OCI-LY7 (cell line): ENCODE measurements at places on chromosomes 12 and 14. TPM values are rescaled to one million over a fixed set of nuclear protein-coding genes. Genes with fewer than 3 reads are reported as not detected.

TMEM119 gene
- total RNA-seq, result not detected in 2 replicates

SLC25A21 gene
- total RNA-seq, result not detected in 2 replicates

TPPP2 gene
- total RNA-seq, result not detected in 2 replicates

- DNase-seq, result no peak
These were observed 264.9 kb downstream of the CCER1 start for GRCh38 chr12:90690120-90690519.

GRCh38 chr12:114875313-114875712 lies 191.3 kb upstream of the TBX3 start:
- no peak for DNase-seq

DNA sequence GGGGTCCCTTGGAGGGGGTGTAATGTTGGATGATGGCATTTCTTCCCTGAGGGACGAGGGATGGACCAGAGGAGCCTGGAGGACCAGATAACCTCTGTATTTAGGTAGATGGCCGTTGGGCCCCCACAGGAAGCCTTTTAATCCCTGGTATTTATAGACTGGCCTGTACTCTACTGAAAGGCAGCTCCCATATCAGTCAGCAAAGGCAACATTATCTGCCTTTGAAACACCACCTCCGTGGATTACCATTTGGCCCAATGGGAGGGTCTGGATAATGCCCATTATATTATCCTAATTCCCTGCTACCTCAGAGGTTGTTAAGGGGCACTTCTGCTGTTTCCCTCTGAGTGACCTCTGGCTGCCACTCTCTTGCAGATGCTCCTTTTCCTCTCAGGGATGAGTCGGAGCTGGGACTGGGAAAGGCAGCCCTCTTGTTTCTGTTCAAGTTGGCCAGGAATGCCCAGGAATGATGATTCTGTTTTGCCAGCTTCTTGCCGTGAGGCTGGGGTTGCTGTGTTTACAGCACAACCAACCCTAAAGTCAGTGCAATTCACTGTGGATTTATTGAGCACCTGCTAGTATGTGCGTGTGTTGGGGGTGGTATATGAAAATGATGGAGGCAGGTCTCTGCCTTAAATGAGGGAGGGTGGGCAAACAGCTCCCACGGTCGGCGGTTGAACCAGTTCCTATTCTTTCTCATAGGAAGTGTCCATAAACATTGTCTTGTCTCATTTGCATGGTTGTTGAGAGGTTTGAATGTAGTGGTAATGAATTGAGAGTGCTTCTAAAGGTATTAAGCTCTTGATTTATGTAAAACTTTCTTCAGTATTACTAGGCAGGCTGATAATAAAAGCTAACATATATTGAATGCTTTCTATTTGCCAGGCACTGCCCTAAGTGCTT lies 18.1 kb downstream of the SUSD6 start:
- DNase-seq, result peak; percentile 65

DNA sequence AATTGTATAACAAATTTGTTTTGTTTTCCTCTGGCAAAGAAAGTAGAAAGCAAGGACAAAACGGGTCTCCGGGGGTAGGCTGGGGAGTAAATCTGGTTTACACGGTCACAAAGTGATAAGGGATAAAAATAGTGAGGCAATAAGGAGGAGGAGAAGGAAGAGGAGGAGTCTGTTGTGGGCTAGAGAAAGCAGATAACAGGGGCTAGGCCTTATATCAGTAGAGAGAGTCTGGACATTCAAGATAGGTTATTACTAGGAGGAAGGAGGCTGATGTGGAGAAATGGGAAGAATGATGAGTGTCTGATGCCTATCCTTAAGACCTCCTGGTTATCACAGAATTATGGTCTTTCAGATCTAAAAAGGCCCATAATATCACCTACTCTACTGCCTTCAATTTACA lies 83.2 kb upstream of the SSTR1 start:
- peak; percentile 32 for DNase-seq

DNA sequence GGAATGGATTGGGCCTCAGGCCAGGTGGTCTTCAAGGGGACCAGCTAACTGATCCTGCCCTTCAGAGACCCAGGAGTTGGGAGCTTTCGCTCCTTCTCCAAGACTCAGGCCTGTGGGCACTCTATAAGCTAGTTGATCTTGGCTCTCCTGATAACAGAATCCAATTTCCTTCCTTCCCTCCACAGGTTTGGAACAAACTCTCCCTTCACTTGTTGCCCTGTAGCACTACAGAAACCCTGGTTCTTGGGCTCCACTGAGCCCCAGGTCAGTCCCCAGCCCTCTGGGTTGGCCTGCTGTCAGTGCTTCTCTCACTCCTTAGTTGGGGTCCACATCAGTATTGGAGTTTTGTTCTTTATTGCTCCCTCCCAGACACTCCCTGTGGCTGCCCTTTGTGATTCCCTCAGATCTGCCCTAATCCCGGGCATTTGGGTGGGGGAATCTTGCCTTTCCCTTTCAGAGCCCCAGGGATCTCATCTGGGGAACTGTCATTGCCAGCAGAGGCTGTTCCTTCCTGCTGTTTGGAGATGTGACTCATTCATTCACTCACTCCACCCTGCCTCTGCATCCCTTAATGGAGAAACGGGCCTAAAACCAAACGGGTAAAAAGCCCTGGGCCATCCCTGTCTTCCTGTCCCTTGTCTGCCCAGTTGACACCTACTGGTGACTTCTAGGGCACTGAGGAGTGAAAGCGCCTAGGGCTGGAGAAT lies 4.4 kb upstream of the GPD1 start:
- no peak for DNase-seq

- DNase-seq, result no peak
These were observed 139.1 kb downstream of the MED13L start for GRCh38 chr12:116138364-116138763.

DNA sequence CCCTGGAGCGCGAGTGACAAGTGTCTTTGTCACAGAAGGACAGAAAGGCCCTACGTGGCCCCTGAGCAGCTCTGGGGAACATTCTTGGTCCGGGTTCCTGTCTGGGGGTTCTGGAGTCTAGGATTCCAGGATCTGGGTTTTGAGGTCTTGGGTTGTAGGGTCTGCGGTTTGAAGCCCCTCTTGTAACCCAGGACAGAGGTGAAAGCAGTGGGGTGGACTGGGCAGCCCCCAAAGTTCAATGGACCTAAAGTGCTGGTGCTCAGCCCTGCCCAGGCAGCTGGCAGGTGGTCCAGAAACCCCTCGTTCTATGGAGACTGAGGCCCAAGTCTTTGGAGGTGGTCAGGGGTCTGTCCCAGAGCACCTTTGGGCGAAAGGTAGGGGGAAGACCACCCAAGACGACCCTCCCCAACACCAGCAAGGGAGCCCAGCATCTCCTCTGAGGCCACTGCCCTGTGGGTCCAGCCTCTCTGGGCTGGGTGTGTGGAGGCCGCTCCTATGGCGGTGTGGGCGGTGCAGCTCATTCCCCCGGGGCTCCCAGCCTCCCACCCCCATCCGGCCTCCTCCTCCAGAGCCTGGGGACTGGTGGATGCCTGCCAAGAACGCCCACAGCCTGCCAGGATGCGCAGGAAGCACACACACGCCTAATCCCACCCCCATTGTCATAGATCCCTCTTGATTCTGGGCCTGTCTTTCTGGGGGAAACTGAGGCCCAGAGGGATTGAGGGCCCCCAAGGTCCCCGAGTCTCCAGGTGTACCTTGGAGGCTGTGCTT lies 30.2 kb upstream of the ANKRD9 start:
- DNase-seq, result no peak

DNA sequence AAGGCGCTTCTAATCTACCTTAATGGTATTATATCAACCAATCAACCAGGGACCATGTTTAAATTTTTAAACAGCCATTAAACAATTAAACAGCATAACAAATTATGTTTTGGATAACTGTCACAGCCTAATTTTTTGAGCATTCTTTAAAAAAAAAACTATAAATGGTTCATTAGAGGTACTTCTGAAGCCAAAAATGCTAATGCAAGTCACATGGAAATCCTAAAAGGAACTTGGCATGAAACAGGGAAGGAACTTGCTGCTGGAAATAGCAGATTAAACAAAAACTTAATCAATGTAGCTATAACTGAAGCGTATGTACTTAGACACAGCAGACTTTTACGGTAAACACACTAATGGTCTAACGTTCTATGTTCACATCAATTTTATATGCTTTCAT lies 190.2 kb upstream of the BTG1 start:
- DNase-seq, result no peak

DNA sequence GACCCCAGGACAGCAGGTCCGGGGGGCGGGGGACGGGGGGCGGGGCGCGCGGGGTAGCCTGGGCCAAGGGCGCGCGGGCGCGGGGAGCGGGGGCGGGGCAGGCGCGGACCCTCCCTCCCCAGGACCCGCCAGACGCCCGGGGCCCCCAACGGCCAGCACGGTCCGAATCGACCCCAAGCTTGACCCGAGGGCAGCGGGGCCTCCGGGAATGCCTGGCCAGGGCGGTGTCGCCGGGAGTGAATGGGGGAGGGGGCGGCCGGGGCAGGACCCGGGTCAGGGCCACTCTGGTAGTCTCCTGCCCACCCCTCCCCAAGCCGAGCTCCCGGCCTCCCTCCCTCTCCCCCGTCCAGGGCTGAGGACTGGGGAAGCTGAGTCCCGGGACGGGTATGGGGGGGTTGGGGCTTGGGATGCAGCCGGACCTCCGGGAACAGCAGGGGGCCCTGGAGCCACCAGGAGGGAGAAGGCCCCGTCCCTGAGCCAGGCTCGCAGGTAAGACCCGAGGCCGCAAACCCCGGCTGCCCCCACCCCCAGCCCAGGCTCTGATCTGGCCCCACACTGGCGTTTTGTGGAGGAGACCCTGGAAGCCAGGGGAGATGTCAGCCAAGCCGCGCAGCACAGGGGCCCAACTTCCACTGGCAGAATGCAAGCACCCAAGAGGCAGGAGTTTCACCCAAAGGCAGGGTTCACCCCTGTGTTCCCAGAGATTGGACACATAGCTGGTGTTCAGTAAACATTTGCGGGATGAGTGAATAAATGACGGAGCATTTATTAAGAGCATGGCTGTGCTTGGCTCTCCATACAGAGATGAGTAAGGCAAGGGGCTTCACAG lies 545 bp upstream of the GALNT9 start:
- no peak for DNase-seq

DNA sequence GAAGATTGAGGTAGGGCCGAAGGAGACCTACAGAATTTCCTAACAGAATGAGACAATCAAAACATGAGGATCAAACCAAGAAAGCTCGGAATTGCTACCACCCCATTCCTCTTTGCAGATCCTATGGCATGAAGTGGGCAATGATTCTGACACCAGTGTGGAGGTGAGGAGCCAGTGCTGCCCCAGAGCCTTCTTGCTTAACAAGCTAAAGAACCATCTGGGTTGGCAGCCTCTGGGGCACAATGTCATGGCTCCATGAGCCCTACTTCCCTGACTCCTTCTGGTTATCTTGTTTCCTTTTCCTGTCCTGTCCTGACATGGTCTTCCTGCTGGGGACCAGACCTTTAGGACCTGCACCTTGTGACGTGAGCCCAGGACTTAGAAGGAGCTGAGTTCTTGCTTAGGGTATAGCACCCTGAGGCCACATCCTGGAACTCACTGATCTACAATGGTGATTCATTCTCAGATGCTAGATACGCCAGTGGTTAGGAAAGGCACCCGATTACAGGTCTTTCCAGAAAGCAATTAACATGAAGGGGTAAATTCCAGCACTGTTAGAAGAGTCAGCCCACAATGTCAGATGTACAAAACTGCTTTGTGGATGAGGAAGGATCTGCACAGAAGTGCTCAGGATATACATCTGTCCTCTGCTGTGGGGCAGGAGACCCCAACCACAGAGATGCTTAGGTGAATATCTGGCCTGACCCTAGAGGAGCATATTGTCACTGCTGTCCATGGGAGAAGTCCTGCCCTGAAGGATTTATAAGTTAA lies 324.2 kb downstream of the ZFP36L1 start:
- no peak for DNase-seq

DNA sequence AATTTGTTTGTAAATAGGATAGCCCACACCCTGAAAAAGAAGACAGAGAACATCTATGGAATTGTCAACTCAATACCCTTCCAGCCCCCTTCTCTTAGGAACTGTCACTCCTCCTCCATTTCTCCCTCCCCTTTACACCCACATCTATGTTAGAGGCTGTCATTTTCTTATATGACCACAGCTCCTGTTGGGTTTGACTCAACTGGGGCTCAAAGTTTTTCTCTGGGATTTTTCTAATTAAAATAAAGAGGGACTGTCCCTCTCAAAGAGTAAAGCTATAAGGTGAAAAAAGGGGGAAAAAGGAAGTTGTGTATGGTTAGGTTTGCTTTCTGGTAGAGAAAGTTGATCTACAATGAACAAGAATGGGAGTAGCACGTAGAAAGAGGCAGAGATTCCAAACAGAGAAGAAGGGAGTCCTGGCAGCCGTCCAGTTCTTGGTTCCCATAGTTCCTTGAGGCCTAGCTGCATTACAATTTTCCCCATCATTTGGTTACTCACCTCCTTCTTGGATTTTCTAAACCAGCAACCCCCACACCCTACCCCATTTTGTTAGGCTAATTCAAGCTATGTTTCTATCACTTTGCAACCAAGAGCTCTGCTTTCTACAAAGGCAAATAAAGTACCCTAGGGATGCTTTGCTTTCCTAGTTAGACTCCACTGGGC lies 44.3 kb upstream of the STK38L start:
- no peak for DNase-seq

DNA sequence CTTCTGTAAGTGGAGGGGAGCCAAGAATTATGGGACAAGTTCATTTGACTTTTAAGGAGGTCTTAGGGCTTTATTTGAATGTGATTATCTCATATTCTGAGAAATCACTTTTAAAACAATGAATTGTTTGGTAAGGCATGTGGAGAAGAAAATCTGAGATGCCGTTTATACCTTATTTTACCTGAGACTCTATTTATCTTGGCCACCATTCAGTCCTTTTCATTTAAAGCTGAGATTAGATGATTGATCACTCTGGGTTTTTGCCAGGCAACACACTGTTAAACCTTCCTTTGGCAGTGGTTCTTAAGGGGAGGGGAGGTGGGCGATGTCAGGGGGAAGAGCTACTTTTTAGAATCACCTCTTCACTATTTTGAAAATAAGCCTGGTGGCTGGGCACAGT lies 11.4 kb downstream of the CAND1 start:
- no peak for DNase-seq

DNA sequence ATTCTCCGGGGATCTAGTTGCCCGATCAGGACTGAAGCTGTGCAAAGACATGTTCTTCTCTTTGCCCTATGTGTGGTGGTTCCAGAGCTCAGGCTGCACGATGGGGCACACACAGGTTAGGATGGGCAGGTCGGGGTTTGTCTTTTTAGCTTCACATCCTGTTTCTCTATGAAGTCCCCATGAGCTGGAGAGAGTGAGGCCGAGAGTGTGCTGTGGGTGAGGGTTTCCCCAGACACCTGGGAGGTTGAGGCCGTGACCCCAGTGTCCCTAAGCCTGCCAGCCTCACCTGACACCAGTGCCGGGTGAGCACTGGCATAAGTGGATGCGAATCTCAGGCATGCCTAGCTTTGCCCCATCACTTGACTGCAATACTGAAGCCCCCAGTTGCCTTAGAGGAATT lies 32.9 kb upstream of the IGF1 start:
- DNase-seq, result no peak

DNA sequence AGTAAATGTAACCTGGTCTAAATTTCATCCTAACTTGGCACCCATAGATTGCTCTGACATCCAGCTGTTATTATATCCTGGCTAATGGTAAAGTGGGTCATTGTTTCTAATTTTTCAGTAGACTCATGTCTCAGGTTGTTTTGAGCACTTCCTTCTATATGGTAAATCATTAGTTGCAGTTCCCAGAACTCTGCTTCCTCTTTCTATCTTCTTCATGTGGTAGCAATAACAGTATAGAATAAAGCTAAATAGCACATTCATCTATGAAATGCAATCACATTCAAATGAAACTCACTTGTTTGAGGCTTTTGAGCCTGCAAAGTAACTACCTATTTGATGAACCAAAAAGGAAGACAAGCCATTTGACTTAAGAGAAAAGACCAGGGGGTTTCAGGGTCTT lies 65.1 kb upstream of the GZMB start:
- DNase-seq, result peak; percentile 12

GRCh38 chr14:92380582-92380981 lies 57.6 kb downstream of the SLC24A4 start:
- no peak for DNase-seq
